ENCODE measurements at places on chromosomes 2 and 18.

- DNase-seq, result no peak
Measured at GRCh38 chr2:176805345-176805744, 407.2 kb upstream of the HNRNPA3 start.

DNA sequence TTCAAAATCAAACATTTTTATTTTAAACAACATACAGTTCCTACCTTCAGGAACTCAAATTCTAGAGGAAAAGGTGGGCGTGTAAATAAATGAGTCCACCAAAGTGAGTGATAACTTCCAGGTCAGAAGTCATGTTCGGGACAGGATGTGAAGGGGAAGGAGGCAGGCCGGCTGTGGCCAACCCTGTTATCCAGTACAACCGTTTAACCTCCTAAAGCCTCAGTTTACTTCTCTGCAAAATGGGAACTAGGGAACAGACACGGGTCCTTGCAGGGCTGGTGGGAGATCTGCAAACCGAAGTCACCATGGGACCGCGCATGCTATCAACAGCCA lies 373 bp downstream of the EIPR1 start:
- DNase-seq, result peak; percentile 40

- DNase-seq, result no peak
Measured at GRCh38 chr2:221264318-221264717, 307.8 kb downstream of the EPHA4 start.

- no peak for DNase-seq
Measured at GRCh38 chr2:9230051-9230802, 23.6 kb downstream of the ASAP2 start.

GRCh38 chr2:164792316-164793170 lies 49.1 kb downstream of the COBLL1 start:
- peak; percentile 51 for DNase-seq

DNA sequence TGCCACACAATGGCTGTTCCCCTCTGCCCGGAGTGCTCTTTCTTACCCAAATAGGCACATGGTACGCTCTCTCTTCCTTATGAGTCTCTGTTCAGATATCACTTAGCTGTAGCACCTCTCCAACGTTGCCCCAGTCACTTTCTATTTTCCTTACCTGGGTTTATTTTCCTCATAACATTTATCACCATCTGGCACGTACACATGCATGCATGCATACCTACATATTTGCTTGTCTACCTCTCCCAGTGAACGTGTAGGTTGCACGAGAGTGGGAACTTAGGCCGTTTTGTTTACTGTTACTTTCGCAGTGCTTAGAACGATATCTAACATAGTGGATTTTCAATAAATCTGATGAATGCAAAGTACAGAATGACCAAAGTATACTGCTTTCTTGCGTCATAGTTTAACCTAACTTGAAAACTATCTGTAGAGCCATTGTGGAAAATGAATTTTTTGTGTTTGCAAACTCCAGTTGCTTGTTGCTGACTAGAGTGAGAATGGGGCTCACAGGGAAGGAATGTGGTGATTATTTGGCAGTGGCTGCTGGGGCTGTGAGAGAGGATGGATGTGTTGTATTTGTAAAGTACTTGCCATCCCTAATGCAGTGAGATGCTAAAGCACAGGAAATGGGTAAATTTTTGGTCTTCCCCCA lies 47.1 kb downstream of the ACSL3 start:
- DNase-seq, result peak; percentile 72

DNA sequence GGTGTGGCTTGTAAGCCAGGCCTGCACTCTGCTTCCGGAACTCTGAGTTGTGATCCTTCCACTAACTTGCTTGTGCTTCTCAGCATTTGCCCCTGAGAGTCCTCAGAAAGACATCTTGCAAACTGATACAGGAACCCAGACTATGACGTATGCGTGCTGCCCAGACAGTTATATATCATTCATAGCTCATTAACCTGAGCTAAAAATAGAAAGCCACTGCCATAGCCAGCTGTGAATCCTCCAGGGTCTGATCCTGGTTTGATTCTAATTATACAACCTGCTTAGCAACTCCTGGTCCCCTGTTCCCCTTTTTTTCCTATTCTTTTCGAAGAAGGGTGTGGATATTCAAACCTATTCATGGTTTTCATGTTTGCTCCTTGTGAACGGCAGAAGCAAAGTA lies 63.7 kb downstream of the MARCHF4 start:
- peak; percentile 86 for DNase-seq

- DNase-seq, result peak; percentile 12
Measured at GRCh38 chr2:145715601-145716000, 1195.7 kb upstream of the ZEB2 start.

DNA sequence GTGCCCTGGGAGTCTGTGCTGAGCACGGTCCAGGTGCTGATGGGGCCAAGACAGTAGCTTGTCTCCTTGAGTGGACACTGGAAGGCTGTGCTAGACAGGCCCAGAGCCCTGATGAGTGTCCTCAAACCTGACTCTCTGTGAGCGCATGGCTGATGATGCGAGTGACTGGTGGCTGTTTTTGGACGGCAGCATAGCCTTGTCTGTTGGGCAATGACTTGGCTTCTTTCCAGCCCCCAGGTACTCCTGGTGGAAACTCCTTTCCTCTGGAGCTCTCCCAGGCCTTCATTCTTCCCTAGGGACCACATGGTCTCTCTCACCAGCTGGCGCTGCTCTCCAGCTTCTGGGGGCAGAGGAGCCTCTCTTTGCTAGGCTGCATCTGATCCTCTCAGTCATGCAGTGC lies 207.6 kb upstream of the SMIM21 start:
- DNase-seq, result no peak

DNA sequence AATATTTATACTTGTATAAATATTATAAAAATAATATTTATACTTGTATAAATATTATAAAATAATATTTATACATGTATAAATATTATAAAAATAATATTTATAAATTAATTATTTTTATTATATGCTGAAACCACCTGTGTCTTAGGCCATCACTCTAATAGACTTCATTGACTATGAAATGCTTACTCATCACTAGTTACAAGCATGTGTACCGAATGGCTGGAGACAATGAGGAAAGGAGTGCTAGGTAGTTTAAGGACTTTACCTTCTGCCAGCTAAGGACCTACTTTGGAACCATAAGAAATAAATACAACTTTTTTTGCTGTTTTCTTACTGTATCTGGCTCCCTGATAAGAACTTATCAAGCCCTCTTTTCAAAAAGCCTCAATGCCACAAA lies 228.8 kb downstream of the LRRTM1 start:
- no peak for DNase-seq

DNA sequence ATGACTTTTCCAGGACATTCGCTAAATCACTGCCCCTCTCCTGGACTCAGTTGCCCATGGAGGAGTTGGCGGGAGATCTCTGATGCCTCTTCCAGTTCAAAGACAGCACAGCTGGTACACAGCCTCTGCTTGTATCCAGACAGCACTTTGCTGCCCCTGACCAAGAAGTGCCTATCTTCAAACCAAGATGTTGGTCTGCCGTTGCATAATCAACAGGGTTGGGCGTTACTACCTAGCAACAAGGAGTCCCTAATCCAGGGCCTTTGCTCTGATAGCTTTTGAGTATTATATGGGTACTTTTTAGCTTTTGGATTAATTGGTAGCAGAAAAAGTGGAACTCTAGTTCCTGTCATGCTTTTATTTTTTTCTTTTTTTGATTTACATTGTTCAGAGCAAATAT lies 166.6 kb downstream of the FAM210A start:
- DNase-seq, result no peak

GRCh38 chr2:49306925-49307324 lies 152.6 kb upstream of the FSHR start:
- DNase-seq, result no peak

DNA sequence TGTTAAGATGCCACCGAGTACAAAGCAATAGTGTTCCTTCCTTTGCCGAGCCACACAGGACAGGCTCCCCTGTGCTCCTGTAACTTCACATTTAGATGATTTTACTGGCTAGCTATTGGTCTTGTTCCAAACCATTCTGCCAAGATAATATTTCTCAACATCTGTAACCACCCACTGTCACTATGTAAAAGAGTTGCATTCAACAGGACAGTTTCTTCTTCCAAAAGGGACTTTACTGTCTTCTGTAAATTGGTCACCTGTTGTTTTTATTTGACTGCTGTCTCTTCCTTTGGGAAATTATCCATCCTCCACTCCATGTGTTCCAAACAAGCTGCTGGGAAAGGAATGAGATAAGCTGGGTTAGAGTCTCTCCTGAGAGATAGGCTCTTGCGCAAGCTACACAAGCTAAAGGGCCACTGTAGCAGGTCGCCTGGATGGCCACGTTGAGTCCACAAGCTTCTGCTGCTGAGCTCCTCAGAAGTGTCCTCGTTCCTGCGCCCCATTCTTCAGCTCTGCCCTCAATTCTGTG lies 14.4 kb upstream of the BZW1 start:
- DNase-seq, result no peak

- DNase-seq, result peak; percentile 83
Measured at GRCh38 chr2:71919708-71920107, 228.0 kb downstream of the CYP26B1 start.

DNA sequence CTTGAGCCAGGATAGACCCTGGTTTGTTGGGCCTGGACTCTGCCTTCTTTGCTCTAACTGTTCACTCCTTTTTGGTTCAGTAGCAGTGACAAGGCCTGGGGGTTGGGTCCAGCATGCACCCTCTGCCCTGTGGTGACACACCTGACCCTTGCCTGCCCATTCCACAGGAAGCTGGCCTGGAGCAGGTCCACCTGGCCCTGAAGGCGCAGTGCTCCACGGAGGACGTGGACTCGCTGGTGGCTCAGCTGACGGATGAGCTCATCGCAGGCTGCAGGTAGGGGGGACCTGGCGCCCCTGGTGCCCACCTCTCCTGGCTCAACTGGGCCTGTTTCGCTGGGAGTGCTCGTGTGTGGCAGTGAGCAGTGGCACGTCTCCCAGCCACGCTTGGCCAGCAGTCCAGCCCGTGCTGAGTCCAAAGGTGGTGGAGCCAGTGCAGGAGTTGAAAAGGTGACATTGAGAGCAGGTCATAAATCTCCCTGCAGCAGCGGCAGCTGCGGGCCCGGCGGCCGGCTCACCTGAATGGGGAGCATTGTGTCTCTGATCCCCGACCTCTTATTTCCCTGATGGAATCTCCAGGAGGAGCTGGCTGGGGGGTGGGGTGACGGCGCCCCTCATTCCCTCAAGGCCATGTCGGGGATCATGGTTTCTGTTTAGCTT lies 102.6 kb downstream of the DYSF start:
- DNase-seq, result no peak

DNA sequence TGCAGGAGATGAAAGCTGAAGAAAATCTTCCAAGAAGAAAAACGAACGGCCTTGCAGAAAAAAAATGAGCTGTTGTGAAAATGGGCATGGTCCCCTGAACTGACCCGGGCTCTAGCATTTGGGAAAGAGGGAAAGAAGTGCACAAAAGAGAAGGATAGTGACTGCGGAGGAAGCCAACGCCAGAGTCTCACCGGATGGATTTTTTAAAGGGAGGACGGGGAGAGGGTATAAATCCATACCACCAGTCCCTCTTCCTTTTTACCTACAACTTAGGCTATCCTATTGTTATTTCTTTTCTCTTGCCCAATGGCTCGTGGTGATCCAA lies 601 bp downstream of the WDR35 start:
- DNase-seq, result no peak

GRCh38 chr18:55287149-55287806 lies 300.7 kb downstream of the TCF4 start:
- DNase-seq, result no peak

DNA sequence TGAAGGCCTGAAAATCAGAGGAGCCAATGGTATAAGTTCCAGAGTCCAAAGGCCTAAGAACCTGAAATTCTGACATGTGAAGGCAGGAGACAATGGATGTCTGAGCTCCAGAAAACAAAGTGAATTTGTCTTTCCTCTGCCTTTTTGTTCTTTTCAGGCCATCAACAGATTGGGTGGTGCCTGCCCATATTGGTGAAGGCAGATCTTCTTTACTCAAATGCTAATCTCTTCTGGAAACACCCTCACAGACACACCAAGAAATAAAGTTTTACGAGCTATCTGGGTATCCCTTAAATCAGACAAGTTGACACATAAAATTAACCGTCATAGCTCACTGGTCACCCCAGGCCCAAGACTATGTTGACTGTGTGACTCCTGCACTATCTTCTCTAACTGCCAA lies 163.8 kb upstream of the NCKAP5 start:
- no peak for DNase-seq

DNA sequence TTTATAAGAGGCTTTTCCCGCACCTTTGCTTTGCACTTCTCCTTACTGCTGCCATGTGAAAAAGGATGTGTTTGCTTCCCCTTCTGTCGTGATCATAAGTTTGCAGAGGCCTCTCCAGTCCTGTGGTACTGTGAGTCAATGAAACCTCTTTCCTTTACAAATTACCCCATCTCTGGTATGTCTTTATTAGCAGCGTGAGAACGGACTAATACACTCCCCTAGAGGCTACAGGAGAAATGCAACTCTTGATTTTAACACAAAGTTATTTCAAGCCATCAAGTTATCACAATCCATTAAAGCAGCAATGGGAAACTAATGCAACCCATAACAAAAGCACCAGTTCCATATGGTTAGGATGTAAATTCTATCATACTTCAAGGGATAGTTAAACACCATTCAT lies 1378.8 kb upstream of the DDX18 start:
- no peak for DNase-seq

DNA sequence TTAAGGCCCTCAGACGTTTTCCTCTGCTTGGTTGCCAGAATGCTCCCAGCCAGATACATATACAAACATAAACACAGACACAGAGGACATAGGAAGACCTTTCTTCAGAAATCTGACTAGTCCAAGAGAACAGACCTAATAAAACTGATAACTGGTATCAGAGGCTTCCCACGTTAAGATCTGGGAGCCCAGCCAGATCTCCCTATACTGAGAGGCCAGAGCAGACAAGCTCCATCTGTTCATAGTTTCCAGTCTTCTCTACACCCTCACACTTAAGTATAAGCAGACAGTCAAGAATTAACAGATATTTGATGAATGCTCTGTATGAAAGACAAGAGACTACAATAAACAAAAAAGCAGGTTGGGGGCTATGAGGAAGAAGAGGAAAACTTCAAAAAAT lies 240.5 kb upstream of the CHAC2 start:
- DNase-seq, result no peak

Data from fibroblast of skin of right quadriceps (primary cell).